Hepatocyte (in vitro differentiated cells): ENCODE measurements at places on chromosomes 1 and 21. TPM values are rescaled to one million over a fixed set of nuclear protein-coding genes. Genes with fewer than 3 reads are reported as not detected.

The FCRL6 gene
- not detected in 2 replicates for total RNA-seq

The FHAD1 gene
- 0.13 and 0.24 TPM in 2 replicates for total RNA-seq

The HAPLN2 gene
- total RNA-seq = not detected in 2 replicates

The FCRL2 gene
- total RNA-seq = 0.13 TPM in 1 of 2 replicates, not detected in the other

GRCh38 chr1:54439550-54440223 is 33.5 kb upstream of the SSBP3 start:
- H3K27ac ChIP-seq = no peak overlapping the region
- no peak overlapping the region for H3K4me3 ChIP-seq
- no peaks in the 10 kb centered on the region for H3K36me3 ChIP-seq
- no peaks in the 10 kb centered on the region for H3K27me3 ChIP-seq
- no peaks in the 10 kb centered on the region for H3K4me1 ChIP-seq
